ENCODE measurements at places on chromosomes 13 and 19. TPM values are rescaled to one million over a fixed set of nuclear protein-coding genes. Genes with fewer than 3 reads are reported as not detected.

The DOCK6 gene
- total RNA-seq = 17.0 TPM

The ZNF490 gene
- total RNA-seq = 11.0 TPM

The TMEM59L gene
- total RNA-seq = 0.11 TPM

The MBD3L2 gene
- total RNA-seq = not detected

The ZNF571 gene
- 1.4 TPM for total RNA-seq

The ZNF135 gene
- 6.2 TPM for total RNA-seq

The HTR2A gene
- under 0.01 TPM for total RNA-seq

The MAST1 gene
- 0.87 TPM for total RNA-seq

The KLK13 gene
- not detected for total RNA-seq

The FAM216B gene
- total RNA-seq = not detected

The KLC3 gene
- not detected for total RNA-seq

The YJEFN3 gene
- total RNA-seq = 1.2 TPM

The ZNF844 gene
- 13.2 TPM for total RNA-seq

The COX6B1 gene
- 362 TPM for total RNA-seq

The CACNG8 gene
- under 0.01 TPM for total RNA-seq

The MRPL34 gene
- 35.2 TPM for total RNA-seq

The NANOS3 gene
- not detected for total RNA-seq

The CCDC122 gene
- total RNA-seq = 9.1 TPM

The CEACAM4 gene
- not detected for total RNA-seq

The SULT2B1 gene
- total RNA-seq = not detected

The MYBPC2 gene
- total RNA-seq = not detected
